ENCODE measurements at places on chromosomes 4 and X.

GRCh38 chr4:18394656-18395055 lies 373.1 kb upstream of the LCORL start:
- DNase-seq = no peak

GRCh38 chrX:107709266-107709806 lies 66.3 kb downstream of the TSC22D3 start:
- no peak for DNase-seq

GRCh38 chrX:150844016-150844415 lies 54.5 kb downstream of the CD99L2 start:
- DNase-seq = no peak

GRCh38 chrX:78314561-78314960 lies 12.8 kb downstream of the CYSLTR1 start:
- no peak for DNase-seq

DNA sequence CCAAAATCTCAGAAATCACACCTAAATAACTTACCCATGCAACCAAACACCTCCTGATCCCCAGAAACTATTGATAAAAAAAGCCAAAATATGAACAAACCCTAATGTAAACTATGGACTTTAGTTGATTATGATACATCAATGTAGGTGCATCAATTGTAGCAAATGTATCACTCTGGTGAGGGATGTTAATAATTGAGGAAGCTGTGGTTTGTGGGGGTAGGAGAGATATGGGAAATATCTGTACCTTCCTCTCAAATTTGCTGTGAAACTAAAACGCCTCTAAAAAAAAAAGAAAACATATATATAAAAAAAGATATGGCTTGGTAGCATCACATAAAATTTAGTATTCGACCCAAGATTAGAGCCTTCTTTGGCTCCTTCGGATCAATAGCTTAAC lies 144.3 kb upstream of the CPEB2 start:
- DNase-seq = no peak

GRCh38 chr4:10160281-10160856 lies 43.8 kb upstream of the WDR1 start:
- no peak for DNase-seq

- no peak for DNase-seq
These were observed 70.1 kb downstream of the PRSS12 start for GRCh38 chr4:118282692-118283091.

DNA sequence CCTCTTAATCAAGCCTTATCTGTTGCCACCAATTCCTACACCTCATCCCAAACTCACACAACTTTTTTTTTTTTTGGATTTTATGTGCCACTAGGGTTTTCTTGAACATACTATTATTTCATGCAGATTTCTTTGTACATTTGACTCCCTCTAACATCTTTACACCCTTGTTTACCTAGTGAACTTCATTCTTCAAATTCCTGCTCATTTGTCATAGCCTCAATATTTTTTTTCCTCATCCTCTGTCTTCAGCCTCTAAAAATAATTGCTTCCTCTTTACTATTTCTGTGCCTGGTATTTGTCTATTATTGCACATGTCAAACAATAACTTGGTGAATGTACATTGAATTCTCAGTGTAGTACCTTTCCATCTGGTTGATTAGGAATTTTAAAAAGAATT lies 22.0 kb downstream of the NBDY start:
- no peak for DNase-seq

- DNase-seq = no peak
These were observed 907.1 kb downstream of the FAT4 start for GRCh38 chr4:126221717-126222340.

DNA sequence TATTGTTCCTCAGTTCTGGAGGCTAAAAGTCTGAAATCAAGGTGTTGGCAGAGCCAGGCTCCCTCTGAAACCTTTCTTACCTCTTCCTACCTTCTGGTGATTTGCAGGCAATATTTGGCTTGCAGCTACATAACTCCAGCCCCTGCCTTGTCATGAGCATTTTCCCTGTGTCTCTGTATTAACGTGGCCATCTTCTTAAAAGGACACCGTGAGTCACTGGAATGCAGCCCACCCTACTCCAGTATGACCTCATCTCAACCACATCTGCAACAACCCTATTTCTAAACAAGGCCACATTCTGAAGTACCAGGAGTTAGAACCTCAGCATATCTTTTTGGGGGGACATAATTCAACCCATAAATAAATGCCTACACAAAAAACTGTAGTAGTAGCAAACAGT lies 40.7 kb downstream of the FANCB start:
- no peak for DNase-seq

GRCh38 chrX:7071390-7071789 lies 76.1 kb upstream of the STS start:
- no peak for DNase-seq

DNA sequence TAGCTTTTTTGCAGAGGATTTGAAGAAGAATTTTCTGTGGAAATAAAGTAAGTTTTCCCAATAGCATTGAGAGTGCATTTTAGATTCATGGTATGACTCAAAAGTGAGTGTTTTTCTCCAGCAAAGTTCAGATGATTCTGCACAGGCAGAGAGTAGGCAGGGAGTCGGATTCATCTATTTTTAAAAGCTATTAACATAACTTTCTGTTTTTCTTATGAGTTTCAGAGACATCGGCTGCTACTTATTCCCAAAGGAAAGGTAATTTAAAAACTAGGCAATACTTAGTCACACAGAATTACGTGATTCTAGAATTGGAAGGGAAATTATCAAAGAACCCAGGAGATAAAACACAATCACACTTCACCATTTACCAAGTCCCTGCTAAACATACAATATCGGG lies 4.4 kb downstream of the CCDC110 start:
- no peak for DNase-seq

- no peak for DNase-seq
These were observed 84.6 kb downstream of the THOC2 start for GRCh38 chrX:123648028-123648810.

DNA sequence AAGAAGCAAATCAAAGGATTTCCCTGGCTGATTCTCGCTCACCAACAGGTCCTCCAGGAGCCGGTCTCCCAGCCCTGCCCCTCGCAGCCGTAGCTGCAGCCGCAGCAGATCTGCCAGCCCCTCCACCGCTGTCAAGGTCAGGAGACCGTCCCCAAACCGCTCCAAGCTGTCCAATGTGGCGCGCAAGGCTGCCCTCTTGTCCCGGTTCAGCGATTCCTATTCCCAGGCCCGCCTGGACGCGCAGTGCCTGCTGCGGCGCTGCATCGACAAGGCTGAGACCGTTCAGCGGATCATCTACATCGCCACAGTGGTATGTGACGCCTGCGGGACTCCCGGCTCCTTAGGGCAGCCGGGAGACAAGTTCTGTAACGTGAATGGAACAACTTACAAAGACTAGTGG lies 25.6 kb downstream of the SPATA18 start:
- no peak for DNase-seq

DNA sequence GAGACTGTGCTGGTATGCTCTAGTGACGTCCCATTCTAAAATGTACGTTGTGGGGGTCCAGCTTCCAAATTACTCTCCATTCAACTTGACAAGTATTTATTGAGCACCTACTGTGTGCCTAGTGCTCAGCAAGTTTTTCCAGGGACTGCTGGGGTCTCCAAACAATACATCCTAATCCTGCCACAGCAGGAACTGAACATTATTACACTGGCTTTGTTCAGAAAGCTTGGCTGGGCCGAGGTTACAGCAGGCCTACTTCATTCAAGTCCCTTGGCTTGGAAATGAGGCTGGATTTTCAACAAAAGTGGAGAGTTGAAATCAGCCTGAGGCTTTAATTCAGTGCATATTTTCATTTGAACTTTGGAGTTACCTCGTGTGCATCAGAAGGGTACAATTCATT lies 78.0 kb downstream of the GUCY2F start:
- no peak for DNase-seq

DNA sequence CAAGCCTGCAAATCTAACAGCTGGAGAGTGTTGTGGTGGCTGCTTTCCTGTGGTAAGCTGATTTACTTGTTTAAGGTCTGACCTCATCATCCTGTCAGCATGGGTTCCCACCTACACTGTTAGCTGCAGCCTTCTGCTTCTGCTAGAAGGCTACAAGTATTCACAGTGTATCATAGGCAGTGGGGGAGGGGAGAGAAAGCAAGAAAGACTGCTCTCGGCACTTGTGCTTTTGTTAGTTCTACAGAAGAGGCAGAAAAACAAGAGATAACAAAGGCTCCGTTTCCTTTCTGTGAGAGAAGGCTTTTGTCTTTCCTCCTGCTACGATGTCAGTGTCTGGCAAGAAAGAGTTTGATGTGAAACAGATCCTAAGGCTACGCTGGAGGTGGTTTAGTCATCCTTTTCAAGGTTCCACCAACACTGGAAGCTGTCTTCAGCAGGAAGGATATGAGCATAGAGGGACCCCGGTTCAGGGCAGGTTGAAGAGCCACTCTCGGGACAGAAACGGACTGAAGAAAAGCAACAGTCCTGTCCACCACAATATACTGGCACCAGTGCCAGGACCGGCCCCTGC lies at the start of gene KLHL4:
Gene KLHL4 (plus strand): TSS at position 232 of the 571 bp plus-strand sequence. CDS start 92 bp downstream, at position 324.
- no peak for DNase-seq

- DNase-seq = no peak
These were observed 59.2 kb upstream of the GUCY1A1 start for GRCh38 chr4:155607481-155607880.

GRCh38 chrX:154333837-154334271 lies 38.3 kb downstream of the TKTL1 start:
- no peak for DNase-seq

DNA sequence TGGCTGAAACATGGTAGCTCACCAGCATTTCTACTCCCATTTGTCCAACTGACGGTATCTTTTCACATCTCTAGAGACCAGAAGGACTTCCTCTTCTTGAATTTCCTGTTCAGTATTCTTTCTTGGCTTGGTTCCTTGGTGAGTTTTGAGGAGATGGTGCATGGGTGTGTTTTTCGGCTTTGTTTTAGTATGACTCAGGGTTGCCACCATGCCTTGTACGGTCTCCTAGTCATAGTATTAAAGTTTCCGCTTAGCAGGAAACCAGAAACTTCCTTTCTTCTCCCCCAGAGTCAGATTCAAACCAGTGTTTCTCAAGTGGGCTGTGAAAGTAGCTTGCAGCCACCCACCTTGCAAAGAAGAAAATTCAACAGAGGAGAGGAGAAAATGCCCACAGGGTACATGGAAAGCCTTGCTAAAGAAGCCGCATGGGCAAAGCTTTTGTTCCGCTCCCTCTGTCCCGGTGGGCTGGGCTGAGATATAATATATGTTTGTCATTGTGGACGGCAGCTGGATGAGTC lies 5.7 kb downstream of the CD99 start:
- DNase-seq = no peak

GRCh38 chrX:87434618-87435017 lies 83.0 kb upstream of the KLHL4 start:
- no peak for DNase-seq

DNA sequence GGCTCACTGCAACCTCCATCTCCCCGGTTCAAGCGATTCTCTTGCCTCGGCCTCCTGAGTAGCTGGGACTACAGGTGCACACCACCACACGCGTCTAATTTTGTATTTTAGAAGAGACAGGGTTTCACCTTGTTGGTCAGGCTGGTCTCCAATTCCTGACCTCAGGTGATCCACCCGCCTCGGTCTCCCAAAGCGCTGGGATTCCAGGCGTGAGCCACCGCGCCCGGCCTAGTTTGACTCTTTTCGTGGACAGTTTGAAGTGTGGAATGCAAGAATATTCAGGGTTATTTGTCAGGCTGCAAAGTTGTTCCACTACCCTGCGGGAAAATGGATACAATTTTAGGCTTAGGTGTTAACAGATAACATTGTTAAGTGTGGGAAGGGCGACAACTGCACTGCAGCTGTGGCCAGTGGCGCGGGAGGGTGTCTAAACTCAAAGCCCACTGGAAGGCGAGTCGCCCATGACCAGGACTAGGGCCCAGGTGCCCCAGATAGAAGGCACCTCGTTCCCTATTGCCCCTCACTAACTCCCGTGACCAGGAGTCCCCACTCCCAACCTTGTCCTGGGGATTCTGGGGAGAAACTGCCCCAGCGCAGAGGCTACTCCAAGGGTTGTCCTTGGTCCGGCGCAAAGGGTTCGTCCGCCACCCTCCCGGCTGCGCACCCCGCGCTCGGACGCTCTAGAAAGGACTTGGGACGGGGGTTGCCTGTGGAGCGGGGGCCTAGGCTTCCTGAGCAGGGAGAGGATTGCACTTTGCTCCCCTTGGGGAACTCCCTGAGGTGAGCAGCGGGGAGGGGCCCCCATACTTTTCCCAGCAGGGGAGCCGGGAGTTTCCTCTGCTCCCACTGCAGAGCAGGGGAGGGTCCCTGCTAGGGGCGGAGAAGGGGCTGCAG lies 1.1 kb upstream of the CD99 start:
- DNase-seq = no peak

All from stimulated activated CD4-positive, alpha-beta T cell treated with anti-CD3 and anti-CD28 coated beads, Interleukin-15, amount 100 ng/mL, for 1 hour (primary cell).